ENCODE measurements at places on chromosomes 11 and 22.
A peak's percentile ranks its signal among the peaks of the same experiment; 100 is the strongest.

DNA sequence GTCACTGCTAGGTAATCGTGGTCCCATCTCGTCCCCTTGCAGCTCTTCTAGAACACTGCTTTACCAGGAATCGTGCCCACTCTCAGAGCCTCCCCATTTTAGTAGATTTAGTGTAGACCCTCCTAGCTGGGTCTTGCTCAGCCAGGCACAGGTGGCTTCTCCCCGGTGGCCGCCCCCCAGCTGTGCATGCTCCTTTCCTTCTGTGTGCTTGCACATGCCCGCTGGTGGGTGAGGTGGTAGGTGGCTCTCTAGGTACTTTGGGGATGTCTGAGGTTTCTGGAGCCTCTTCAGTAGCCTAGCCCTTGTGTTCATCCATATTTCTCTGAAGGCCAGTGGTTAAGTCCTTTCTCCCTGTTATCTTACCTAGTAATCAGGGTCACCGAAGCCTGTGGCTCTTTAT, 5.6 kb downstream of the TUB start:
- DNase-seq, result no peak

GRCh38 chr11:3205261-3206155, 13.1 kb downstream of the MRGPRG start:
- DNase-seq, result no peak

DNA sequence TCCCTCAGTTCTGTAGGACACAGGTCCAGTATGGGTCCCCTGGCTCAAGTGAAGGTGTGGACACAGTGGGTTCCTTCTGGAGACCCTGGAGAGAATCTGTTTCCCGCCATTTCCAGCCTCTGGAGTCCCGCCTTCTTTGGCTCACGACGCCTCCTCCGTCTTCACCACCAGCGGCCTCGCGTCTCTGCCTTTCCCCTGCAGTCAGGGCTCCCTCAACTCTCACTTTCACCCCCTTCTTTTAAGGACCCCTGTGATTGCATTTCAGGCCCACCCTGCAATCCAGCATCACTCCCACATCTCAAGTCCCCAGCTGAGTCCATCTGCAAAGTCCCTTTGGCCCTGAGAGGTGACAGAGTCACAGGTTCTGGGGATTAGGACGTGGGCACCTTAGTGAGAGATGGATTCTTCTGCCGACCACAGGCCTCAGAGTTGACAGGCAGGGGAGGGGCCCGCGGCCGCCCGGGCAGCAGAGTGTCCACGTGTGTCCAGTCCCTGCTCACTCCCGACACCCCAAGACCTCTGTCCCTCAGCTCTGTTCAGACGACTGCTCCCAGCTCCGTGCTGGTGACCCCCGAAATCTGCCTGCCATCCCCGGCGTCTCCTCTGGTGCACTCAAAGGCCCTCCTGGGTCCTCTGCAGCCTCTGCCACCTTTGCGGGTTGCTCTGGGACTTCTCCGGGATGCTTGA, 36.9 kb upstream of the KRTAP5-7 start:
- no peak for DNase-seq

DNA sequence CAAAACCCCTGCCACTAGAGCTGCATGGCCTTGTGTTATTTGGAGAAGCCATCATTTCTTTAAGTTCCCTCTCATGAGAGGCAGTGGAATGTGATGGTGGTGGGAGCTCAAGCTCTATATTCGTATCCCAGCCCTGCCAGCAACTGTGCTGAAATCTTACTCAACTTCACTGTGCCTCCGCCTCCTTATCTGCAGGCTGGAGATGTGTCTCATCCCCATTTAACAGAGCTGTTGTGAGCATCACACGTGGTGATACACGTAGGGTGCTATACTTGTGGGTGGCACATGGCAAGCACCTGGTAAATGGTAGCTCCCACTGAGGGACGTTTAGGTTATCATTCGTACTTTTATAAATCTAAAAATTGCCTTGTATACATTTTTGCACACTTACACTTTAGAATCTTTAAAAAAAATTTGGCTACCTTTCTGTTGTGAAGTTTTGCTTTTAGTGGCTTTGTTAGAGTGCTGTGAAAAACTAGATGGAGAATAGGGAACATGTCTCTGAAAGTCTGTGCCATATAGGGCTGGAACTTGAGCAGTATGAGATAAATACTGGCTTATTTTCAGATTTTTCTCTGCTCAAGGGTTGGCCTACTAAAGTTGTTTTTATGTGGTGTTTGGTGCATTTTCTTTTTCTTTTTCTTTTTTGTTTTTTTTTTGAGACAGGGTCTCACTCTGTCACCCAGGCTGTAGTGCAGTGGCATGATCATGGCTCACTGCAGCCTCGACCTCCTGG, 23.2 kb downstream of the TNRC6B start:
- no peak for DNase-seq

DNA sequence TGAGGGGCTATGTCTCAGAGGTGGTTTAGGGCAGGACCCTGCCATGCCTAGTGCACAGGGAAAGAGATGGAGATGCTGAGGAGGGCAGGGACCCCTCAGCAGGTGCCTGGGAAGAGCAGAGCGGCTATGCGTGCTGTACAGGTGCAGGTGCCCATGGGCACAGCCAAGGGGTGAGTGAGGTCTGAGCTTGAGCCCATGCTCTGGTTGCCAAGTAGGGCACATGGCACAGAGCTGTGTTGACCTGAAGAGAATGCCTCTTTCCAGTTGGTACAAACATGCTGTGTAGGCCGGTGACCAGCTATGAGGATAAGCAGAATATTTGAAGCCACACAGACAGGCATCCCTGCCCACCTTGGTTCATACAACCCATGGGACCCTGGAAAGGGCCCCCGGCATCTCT, 65.8 kb upstream of the NECTIN1 start:
- no peak for DNase-seq

DNA sequence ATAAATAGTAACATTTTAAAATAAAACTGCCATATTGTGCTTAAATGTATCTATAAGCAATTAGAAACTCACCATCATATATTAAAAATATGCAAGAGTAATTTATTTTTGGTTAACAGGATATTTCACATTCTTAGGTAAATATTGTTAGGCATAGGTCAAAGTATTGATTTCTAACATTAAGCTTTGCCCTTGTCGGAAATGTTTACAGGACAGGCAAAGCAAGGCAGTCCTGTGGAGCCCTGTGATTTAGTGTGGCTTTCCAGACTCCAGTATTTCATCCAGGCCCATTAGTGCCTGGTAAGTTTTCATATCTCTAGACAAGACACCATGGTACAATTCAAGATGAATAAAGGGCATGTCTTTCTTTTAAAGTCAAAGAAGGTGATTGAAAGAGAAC, 114.9 kb upstream of the LARGE1 start:
- no peak for DNase-seq

- DNase-seq, result no peak
Measured at GRCh38 chr22:19874307-19875060, 19.8 kb upstream of the GNB1L start.

DNA sequence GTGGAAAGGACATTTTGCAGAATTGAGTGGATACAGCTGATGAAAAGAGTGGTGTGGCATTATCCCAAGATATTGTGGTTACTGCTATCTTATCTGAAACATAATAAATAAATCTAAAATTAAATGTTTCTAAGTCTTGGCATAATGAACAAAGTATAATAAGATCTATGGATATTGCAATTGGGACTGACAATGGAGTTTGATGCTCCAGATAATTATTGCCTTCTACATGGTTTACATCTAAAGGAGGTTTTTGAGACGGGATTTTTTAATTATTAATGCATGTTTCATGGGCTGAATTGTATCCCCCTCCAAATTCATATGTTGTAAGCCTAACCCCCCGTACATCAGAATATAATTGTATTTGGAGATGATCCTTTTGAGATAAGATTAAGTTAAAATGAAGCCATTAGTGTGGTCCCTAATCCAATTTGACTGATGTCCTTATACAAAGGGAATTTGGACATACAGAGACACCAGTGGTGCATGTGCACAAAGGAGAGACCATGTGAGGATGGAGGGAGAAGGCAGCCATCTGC, 198.5 kb downstream of the MSANTD4 start:
- no peak for DNase-seq

DNA sequence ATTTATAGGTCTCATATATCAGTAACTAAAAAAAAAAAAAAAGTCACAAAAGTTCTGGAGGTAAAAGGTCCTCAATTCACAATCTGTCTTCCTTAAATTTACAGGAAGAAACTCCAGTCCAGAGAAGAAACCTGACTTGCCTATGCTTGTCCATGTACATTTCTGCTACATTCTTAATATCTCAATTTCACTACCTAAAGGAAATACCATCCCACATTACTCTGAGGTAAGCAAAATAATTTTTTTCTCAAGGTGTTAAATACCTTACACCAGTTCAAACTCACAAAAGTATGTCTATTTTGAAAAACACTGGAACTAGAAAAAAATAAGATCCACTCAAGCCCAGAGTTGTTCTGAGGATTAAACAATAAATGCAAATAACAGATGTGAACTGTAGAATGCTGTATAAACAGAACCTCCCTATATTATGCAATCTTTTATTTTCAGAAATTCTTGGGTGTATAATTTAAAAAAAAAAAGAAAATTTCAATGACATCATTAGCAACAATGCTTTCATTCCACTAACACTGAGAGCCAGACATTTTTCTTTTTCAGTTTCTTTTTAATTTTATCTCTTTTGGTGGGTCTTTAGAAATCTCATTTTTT, 49.9 kb upstream of the GDPD4 start:
- no peak for DNase-seq

DNA sequence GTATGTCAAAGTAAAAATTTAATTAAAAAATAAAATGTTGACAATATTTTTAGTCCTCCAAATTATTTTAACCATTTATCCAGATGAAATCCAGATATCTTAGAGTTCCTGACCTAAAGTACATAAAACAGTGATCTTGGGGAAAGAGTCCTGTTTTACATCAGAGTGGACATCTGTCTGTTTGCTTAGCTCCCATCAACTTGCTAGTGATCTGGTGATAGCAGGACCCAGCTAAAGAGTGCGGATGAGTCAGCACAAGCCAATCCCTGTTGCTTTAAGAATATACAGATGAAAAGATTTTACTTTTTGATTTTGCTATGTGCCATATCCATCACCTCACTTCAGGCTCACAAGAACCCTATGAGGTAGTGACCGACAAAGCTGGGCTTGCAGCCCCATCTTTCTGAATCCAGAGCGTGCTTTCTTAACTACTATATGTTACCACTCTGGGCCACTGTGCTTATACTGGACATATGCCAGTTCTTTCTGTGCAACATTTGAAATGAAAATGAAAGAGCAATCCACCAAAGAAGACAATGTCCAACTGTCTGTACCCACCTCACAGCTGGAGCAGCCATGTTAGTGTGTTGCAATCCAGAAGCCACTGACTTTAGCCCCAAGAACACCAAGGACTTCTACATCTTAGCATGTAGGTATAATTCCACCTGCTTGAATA, 167.6 kb upstream of the SESN3 start:
- no peak for DNase-seq

DNA sequence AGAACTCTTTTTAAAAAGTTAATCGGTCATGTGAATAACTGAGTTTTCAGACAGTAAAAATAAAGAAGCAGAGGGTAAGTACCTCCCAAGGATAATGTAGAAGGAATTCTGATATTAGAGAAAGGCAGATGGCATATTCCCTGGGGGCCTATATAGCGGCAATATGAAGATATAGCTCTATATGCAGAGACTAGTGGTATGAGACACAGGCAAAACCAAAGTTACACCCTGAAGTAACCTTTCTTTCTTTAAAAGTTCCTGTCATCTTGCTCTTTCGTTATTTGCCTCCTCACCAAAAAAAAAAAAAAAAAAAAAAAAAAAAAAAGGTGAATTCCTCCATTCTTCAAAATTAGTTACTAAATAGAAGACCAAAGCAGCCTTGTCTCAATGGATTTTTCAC, 76.2 kb upstream of the ARHGAP32 start:
- DNase-seq, result no peak

DNA sequence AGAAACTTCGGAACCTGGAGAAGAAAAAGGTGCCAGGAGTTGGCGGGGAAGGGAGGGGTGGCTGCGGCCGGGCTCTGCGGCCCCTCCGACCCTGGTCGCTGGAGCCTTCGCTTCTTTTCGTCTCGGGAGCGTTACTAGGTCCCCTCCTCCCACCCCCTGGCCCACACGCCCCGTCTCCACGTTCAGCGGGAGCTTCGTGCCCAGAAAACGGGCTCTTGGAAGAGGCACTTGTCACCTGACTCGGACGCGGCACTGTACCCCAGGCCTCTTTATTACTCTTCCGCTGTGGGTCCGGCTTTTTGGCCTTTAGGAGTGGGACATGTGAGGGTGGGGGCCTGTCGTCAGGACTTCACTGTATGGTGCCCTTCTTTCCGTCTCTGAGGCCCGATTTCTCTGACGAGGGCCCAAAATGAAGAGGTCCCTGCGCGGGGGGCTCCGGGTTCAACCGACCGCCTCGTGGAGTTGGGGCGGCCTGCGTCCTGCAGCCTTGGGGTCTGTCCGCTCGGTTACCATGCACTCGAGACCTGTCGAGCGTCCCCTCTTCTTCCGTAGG, 1.2 kb downstream of the CAPRIN1 start:
- DNase-seq, result peak; percentile 6

DNA sequence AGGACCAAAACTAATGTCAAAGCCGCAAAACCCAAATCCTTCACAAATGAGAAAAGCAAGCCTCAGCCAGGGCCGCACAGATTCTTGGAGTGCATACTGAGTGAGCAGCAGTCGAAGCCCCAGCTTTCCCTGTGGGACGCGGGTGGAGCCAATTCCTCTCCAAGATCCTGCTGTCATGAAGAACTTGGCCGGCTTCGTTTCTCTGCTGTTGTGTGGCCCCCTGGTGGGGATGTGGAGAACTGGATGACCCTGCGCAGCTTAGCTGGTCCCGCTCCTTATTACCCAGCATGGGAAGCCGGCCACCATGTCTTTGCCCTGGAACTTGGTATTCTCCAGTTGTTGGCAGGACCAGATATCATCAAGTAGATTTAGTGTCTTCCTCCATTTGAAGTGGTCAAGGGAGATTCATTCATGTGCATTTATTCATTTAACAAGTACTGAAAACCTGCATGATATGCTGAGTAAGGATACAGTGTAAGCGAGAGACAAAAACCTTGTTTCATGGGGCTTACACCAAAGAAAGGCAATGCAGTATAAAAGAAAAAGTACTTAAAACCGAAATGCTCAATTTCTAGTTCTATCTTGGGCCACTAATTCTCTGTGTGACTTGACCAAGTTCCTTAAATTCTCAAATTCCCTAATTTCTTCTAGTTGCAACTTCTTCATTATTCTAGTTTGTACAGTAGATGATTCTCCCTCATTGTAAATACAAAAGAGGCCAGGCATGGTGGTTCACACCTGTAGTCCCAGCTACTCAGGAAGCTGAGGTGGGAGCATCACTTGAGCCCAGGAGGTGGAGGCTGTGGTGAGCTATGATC, 56.7 kb upstream of the CRTAM start:
- DNase-seq, result peak; percentile 66

DNA sequence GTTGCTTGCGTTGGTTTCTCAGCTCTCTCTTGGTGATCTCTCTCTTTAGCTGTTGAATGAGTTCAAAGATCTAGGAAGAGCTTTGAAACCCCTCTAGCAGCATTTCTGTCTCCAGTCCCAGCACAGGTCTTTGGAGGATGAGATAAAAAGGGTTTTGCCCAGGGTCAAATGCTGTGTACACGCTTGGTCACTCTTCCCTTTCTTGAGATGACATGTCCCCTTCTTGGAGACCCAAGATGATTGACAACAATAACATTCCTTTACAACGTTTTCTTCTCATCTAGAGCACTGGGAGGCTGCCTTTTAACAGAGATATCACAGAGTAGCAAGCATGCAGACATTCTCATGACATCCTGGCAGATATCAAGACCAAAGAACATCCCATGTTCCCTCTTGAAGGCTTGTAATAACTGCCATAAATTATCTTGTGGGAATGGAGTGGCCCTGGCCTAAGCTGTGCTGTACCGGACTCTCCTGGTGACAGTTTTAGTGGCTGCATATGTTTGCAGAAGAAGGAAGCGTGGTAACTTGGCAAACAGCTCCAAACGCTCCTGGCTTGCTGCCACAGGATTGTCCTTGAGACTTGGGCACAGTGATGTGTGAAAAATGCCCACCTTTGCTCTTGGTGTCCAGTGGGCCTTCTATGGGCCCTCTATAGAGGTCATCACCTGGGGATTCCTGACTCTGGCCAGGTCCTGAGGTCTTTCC, 107.8 kb downstream of the PTPRJ start:
- no peak for DNase-seq
